Testis (tissue), 5 donors: ENCODE measurements at places on chromosomes 7 and 10. TPM values are rescaled to one million over a fixed set of nuclear protein-coding genes. Genes with fewer than 3 reads are reported as not detected.

The CYP3A5 gene
- total RNA-seq = 0.12 TPM

The POLR1F gene
- 15.6 TPM for total RNA-seq

The TMEM72 gene
- 1.5 TPM for total RNA-seq

The CALHM3 gene
- 0.93 TPM for total RNA-seq

The CTAGE4 gene
- 7.5 TPM for total RNA-seq

The TPST1 gene
- total RNA-seq = 40.7 TPM

The IL2RA gene
- 0.62 TPM for total RNA-seq
